ENCODE measurements at places on chromosomes 4 and X.

DNA sequence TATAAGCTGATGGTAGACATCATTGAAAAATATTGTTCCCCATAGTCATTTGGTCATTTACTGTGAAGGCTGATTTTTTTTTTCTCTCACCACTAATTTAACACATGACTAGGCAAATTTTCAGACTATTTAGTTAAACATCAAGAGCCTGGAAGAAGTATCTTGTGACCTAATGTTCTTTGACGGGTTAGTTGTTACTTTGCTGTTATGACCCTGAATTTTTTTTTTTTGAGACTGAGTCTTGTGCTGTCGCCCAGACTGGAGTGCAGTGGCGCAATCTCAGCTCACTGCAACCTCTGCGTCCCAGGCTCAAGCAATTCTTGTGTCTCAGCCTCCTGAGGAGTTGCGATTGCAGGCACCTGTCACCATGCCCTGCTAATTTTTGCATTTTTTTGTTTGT is 67.0 kb downstream of the HPF1 start:
- DNase-seq: no peak

- DNase-seq: no peak
Observed at GRCh38 chrX:23327104-23327503, 7.5 kb upstream of the PTCHD1 start.

GRCh38 chrX:120269373-120270035 is 18.9 kb downstream of the ZBTB33 start:
- no peak for DNase-seq

GRCh38 chrX:23952391-23952790 is 44.6 kb downstream of the CXorf58 start:
- no peak for DNase-seq

GRCh38 chr4:127778102-127778501 is 4.0 kb upstream of the HSPA4L start:
- DNase-seq: no peak

All from activated CD8-positive, alpha-beta memory T cell treated with anti-CD3 and anti-CD28 coated beads, Interleukin-2, amount 50 U/mL, for 4 hours (primary cell).